ENCODE measurements at places on chromosomes 2 and 18. TPM values are rescaled to one million over a fixed set of nuclear protein-coding genes. Genes with fewer than 3 reads are reported as not detected.

Gene ARHGEF4
- polyA plus RNA-seq, result 6.5 TPM

Gene RNF125
- polyA plus RNA-seq, result 2.3 TPM

Gene FKBP1B
- polyA plus RNA-seq, result 11.0 TPM

Gene GKN1
- polyA plus RNA-seq, result not detected

Gene MEIS1
- 132 TPM for polyA plus RNA-seq

Gene ALLC
- polyA plus RNA-seq, result not detected

Gene XIRP2
- 0.17 TPM for polyA plus RNA-seq

Gene DES
- 7.4 TPM for polyA plus RNA-seq

Gene ELP2
- polyA plus RNA-seq, result 93.4 TPM

Gene HTR2B
- polyA plus RNA-seq, result 25.3 TPM

Gene CPLX4
- 0.22 TPM for polyA plus RNA-seq

Gene DSG4
- 0.03 TPM for polyA plus RNA-seq

Gene SERPINB4
- not detected for polyA plus RNA-seq

Gene ADRA2B
- polyA plus RNA-seq, result 3.8 TPM
